ENCODE measurements at places on chromosomes 6 and 20.

DNA sequence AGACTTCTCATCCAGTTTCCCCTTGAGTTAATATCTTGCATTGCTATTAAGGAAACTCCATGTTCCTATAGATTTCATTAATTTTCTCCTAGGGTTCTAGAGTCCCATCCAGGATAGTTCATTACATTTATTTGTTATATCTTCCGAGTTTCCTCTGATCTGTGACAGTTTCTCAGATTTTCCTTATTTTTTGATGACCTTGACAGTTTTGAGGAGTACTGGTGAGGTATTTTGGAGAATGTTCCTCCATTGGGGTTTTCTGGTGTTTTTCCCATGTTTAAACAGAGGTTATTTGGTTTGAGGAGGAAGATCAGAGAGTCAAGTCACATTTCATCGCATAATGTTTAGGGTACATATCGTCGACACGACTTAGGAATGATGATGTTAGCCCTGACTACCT is 67.7 kb downstream of the LAMP5 start:
- H3K4me1 ChIP-seq = no peaks in the 10 kb centered on the region
- no peaks in the 10 kb centered on the region for H3K27me3 ChIP-seq
- H3K4me3 ChIP-seq = no peak overlapping the region
- H3K27ac ChIP-seq = no peak overlapping the region

DNA sequence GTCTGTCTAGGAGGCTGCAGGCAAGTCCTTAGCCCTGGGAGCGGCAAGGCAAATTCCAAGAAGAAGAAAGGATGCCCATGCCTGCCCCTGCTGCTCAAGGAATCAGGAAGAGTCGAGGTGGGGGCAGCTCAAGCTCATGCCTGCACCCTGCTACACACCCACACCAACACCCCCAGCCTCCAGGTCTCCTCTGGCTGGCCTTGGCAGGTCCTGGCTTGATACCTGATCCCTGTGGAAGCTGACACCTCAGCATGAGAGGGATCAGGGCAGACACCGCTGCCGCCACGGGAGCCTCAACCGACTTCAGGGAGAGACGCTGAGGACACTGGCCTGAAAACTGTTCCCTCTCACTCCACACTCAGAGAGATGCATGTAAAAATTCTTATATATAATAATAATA is 35.5 kb upstream of the MAFB start:
- H3K4me3 ChIP-seq = no peak overlapping the region
- no peak for DNase-seq
- no peak overlapping the region for H3K27ac ChIP-seq
- H3K27me3 ChIP-seq = peaks cover 15% of the 10 kb centered on the region
- H3K36me3 ChIP-seq = no peaks in the 10 kb centered on the region

- no peak for DNase-seq
- H3K4me1 ChIP-seq = peaks cover 18% of the 10 kb centered on the region
- H3K4me3 ChIP-seq = no peak overlapping the region
- H3K27me3 ChIP-seq = no peaks in the 10 kb centered on the region
- H3K36me3 ChIP-seq = peaks cover 8% of the 10 kb centered on the region
Measured at GRCh38 chr6:44809258-44809657, 421.8 kb downstream of the CDC5L start.

DNA sequence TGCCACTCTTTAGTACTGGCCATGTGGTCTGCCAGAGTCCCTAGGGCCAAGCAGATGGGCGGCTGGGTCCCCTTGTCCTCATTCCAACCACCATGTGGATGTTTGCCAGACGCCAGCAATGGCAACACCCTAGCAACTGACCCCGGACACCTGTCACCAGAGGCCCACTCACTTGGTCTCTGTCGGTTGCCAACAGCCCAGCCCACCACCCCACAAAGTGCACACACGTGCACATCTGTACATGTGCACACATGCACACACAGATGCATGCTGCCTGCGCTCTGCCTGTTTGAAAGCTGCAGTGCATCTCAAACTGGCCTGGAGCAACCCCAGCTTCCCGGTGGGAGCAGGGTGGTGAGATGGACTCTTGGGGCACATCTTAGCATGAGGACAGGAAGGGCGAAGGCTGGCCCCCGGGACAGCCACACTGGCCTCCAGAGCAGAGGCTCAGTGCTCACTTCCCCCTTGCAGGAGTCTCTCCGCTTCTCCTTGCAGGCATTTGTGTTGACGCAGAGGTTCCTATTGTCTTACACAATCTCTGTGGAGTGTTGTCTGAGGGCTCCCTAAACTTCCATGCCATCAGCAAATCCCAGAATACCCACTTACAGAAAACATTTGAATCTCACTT is 54.0 kb downstream of the PSMG4 start:
- peaks cover 2% of the 10 kb centered on the region for H3K4me1 ChIP-seq
- no peak overlapping the region for H3K27ac ChIP-seq
- no peak for DNase-seq
- no peak overlapping the region for H3K4me3 ChIP-seq
- peaks cover 16% of the 10 kb centered on the region for H3K27me3 ChIP-seq

DNA sequence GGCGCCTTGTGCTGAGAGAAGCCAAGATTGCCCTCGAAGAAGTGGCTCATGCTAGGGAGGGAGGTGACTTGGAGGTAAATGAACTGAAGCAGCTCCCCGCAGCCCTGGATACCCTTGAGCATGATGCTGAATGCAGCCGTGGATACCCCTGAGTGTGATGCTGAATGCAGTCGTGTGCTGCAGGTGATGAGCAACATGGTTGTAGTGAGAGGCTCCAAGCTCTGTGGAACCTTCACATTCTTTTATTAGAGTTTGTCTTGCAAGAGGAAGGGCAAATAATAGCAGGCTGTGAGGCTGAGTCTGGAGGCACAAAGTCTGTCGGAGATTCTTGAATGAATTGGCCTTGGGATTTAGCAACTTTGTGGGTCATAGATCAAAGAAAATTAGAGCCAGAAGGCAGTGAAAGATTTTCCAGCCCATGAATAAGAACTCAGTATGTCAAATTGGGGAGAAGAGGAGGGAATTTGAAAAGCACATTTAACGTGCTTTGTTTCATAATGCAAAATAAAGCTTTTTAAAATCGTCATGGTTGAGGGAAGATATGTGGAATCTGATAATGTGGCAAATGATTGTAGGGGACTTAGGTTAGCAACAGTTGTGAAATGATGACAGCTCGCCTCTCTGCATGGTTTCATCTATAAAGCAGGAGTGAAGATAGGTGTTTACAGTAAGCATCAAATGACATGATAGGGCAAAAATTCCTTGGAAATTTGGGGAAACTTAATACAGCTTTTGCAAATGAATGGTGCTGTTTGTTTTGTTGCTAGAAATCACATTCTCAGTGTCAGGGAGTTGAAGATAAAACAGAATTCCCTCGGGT is 120.1 kb upstream of the TIAM2 start:
- no peak overlapping the region for H3K27ac ChIP-seq
- no peak overlapping the region for H3K4me3 ChIP-seq
- H3K4me1 ChIP-seq = no peaks in the 10 kb centered on the region
- H3K27me3 ChIP-seq = no peaks in the 10 kb centered on the region
- H3K36me3 ChIP-seq = no peaks in the 10 kb centered on the region
- no peak for DNase-seq

DNA sequence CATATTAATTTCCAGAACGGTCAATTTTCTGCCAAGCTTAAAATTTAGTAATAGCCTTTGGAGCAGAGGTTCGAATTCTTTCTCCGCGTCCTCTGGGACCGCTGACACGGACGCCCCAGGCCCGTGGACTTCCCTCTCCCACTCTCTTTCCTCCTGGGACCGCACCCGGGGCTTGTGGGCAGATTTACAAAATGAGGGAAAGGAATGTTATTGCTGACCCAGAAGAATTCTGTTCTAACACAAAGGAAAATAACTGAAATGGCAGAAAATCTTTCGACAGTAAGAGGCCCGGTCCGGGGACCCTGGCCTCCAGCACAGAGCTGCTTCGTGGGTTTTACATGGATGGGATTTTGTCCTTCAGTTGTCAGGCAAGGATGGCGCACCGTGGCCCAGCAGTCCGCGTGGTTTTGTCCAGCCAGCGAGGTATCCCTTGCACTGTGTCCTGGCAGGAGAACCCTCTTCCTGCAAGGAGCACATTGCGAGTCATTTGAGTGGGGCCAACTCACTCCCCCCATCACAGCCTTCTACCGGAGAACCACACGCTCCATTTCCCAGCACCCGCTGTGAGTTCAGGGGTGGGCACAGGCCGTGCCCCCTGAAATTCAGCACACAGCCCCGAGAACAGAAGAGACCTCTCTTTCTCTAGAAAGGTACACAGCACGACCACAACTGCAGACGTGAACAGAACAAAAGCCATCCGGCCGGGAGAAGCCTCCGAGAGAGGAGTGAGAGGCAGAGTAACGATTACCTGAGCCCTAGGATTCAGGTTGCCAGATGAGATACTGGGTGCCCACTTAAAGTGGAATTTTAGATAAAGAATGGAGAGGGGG is 106.0 kb upstream of the AFDN start:
- peaks cover 60% of the 10 kb centered on the region for H3K27me3 ChIP-seq
- H3K4me3 ChIP-seq = no peak overlapping the region
- H3K27ac ChIP-seq = no peak overlapping the region
- no peaks in the 10 kb centered on the region for H3K36me3 ChIP-seq
- DNase-seq = no peak

DNA sequence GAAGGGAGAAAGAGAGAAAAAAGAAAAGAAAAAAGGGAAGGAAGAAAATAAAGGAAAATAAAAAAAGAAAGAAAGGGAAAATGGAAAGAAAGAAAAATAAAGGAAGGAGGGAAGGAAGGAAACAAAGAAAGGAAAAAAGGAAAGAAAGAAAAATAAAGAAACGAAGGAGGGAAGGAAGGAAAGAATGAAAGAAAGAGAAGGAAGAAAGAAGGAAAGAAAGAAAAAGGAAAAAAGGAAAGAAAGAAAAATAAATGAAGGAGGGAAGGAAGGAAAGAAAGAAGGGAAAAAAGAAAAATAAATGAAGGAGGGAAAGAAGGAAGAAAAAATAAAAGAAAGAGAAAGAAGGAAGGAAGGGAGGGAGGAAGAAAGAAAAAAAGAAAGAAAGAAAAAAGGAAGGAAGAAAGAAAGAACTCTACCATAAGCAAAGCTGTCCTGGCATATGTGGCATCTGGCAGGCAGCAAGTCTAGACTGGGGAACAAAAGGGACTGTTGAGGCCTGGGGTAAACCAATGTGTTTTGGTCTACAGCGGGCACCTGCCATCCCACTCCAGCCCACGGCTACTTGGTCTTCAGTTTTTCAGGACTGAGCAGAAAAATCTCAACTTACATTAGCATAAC is 86.9 kb downstream of the TFAP2C start:
- no peak overlapping the region for H3K4me3 ChIP-seq
- H3K27ac ChIP-seq = no peak overlapping the region
- no peak for DNase-seq
- peaks cover 3% of the 10 kb centered on the region for H3K27me3 ChIP-seq
- no peaks in the 10 kb centered on the region for H3K36me3 ChIP-seq

DNA sequence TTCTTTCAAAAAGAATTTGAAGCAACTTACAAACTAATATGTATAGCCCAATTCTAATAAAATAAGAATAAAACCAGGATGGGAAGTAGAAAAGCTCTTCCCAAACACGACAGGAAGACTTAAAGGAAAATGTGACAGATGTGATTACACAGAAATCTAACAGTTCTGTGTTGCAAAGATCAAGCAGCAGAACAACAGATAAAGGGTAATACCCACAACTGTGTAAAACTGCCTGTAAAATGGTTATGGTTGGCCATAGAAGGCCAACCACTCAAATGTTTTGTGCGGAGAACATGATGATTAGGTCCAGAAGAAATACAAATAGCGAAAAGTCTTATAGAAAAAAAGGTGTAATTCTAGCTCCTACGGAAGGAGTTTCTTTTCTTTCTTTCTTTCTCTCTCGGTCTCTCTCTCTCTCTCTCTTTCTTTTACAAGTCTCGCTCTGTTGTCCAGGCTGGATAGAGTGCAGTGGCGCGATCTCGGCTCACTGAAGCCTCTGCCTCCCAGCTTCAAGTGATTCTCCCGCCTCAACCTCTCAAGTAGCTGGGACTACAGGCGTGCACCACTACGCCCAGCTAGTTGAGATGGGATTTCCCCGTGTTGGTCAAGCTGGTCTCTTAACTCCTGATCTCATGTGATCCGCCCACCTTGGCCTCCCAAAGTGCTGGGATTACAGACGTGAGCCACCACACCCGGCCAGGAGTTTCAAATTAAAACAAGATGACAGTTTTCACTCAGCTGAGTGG is 128.5 kb downstream of the QRSL1 start:
- no peaks in the 10 kb centered on the region for H3K27me3 ChIP-seq
- no peaks in the 10 kb centered on the region for H3K4me1 ChIP-seq
- no peak overlapping the region for H3K27ac ChIP-seq
- H3K36me3 ChIP-seq = no peaks in the 10 kb centered on the region

GRCh38 chr20:62878244-62879038 is 16.8 kb upstream of the TCFL5 start:
- no peaks in the 10 kb centered on the region for H3K27me3 ChIP-seq
- no peak overlapping the region for H3K27ac ChIP-seq
- H3K4me3 ChIP-seq = no peak overlapping the region
- peaks cover 9% of the 10 kb centered on the region for H3K4me1 ChIP-seq
- H3K36me3 ChIP-seq = peaks cover 7% of the 10 kb centered on the region

GRCh38 chr20:22619806-22620205 is 35.4 kb upstream of the FOXA2 start:
- H3K27me3 ChIP-seq = no peaks in the 10 kb centered on the region
- no peak overlapping the region for H3K4me3 ChIP-seq
- no peak for DNase-seq
- H3K27ac ChIP-seq = no peak overlapping the region
- H3K36me3 ChIP-seq = no peaks in the 10 kb centered on the region

- H3K4me3 ChIP-seq = no peak overlapping the region
- no peaks in the 10 kb centered on the region for H3K4me1 ChIP-seq
- no peak overlapping the region for H3K27ac ChIP-seq
Measured at GRCh38 chr20:23111307-23111943, 25.3 kb upstream of the CD93 start.

DNA sequence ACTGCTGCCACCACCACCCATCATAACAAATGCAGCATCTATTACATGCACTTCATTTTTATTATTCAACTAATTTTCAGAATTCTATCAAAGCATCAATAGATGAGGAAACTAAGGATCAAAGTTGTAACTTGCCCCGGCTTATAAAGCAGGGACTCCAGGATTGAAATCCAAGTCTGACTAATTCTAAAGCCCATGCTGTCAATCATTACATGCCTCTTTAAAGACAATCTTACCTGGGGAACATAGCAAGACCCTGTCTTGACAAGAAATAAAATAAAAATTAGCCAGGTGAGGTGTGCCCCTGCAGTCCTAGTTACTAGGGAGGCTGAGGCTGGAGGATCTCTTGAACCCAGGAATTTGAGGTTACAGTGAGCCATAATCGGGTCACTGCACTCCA is 182.4 kb downstream of the ISM1 start:
- no peak overlapping the region for H3K27ac ChIP-seq
- DNase-seq = no peak
- H3K4me1 ChIP-seq = no peaks in the 10 kb centered on the region
- H3K36me3 ChIP-seq = no peaks in the 10 kb centered on the region

GRCh38 chr20:46970937-46971630 is 76.4 kb downstream of the EYA2 start:
- H3K27ac ChIP-seq = no peak overlapping the region
- peaks cover 17% of the 10 kb centered on the region for H3K4me1 ChIP-seq
- no peak overlapping the region for H3K4me3 ChIP-seq
- H3K36me3 ChIP-seq = no peaks in the 10 kb centered on the region

DNA sequence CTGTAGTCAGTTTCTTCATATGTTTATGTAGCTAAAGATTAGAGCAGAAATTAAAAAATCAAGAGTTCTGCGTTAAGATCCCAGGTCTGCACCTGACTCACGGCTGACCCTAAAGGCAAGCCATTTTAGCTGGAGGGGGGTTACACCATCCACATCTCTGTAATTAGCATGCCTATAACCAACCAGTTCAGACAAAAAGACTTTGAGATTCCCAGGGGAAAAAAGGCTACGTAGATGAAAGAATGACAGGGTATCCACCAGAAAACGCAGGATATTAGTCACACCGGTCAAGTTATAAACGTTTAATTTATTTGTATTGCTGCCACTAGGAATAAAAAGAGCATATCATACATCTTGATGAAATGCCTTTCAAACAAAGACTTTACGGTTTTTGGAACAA is 299.1 kb downstream of the FOXC1 start:
- H3K4me1 ChIP-seq = no peaks in the 10 kb centered on the region
- H3K27ac ChIP-seq = no peak overlapping the region
- H3K36me3 ChIP-seq = no peaks in the 10 kb centered on the region
- H3K27me3 ChIP-seq = no peaks in the 10 kb centered on the region

Data from activated T-helper 1 cell treated with anti-CD3 and anti-CD28 coated beads, Interleukin-12 subunit alpha, Interleukin-12 subunit beta, Interleukin-2, Interleukin-4 antibody, amounts not matched to agents 30 ng/mL and 10 ng/mL and 1 ng/mL, durations not matched to agents 14 hours and 24 hours and 36 hours (primary cell).